ENCODE measurements at places on chromosomes 1 and 21.

- no peak for DNase-seq
Measured at GRCh38 chr1:201631037-201631436, 92.1 kb downstream of the NAV1 start.

GRCh38 chr1:199472018-199472417 is 555.5 kb upstream of the NR5A2 start:
- peak; percentile 3 for DNase-seq

DNA sequence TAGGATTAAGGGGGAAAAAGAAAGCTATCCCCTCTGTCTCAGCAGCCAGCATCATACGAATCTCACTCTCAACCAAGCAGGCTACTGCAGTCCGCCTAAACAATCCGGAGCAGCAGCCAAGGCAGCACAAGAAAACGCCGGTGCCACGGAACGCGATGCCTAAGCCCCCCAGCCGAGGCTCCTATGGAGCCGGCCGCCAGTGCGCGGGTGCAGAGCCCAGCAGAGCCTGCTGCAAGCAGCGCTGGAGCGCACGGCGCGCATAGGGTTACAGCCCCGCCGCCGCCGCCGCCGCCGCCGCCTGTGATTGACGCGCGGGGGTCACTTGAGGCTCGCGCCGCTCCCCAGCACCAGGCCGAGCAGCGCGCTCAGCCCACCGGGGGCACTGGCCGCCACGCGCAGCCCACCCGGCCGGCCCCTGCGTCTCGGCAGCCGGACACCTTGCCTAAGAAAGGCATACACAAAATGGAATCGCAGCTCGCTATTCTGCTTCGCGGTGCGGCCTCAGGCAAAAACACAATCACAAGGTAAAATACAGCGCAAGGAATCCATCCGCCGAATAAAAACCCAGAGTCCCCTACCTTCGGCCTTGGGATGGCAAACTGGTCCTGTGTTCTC is 780 bp downstream of the HIVEP3 start:
- DNase-seq = peak; percentile 52

DNA sequence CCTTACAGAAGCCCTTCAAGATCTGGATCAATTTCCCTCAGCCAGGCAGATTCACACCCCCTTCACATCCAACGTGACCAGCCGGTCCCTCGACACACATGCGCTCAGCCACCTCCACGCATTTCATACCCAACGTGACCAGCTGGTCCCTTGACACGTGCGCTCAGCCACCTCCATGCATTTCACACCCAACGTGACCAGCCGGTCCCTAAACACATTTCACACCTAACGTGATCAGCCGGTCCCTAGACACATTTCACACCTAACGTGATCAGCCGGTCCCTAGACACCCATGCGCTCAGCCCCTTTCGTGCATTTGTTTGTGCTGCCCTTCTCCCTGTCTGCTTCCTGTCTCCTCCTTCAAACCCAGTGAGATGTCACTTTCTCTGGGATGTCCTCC is 8.8 kb upstream of the PAFAH2 start:
- DNase-seq = no peak

DNA sequence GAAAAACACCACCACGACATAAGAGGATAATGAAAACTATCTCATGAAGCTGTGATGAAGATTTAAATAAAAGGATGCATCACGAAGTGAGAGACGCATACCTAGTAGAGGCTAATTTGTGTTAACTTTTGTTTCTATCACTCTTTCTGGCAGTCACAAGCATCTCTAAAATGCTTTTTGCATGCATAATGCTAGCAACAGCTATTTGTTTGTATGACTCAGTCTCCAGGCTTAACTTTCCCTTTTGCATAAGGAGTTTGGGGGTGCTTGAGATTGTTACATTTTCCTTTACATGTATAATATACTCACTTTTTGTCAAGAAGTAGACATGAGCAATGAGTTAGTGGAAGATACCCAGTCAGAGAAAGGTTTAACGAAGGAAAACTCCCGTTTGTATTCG is 385.4 kb downstream of the DISC1 start:
- peak; percentile 45 for DNase-seq

GRCh38 chr1:94180650-94181049 is 56.7 kb downstream of the ARHGAP29 start:
- peak; percentile 35 for DNase-seq

DNA sequence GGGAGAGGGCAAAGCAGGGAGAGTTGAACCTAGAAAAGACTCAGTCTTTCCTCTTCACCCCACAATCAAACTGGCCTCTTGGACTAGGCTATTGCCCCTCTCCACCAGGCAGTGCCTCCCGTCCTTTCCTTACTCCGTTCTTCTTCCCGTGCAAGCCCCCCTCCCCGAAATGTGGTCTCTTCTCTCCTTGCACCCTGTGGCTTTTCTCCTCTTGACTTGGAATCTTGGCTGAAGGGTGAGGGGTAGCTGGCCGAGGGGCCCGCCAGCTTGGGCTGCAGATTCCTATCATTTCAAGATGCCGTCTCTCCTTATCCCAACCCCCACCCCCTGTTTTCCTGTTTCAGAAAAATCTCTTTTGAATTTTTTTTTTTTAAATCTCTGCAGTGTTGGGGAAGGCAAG is 1.6 kb downstream of the WNT2B start:
- DNase-seq = no peak

- DNase-seq = no peak
Measured at GRCh38 chr1:42422737-42423136, 33.1 kb downstream of the ZMYND12 start.

DNA sequence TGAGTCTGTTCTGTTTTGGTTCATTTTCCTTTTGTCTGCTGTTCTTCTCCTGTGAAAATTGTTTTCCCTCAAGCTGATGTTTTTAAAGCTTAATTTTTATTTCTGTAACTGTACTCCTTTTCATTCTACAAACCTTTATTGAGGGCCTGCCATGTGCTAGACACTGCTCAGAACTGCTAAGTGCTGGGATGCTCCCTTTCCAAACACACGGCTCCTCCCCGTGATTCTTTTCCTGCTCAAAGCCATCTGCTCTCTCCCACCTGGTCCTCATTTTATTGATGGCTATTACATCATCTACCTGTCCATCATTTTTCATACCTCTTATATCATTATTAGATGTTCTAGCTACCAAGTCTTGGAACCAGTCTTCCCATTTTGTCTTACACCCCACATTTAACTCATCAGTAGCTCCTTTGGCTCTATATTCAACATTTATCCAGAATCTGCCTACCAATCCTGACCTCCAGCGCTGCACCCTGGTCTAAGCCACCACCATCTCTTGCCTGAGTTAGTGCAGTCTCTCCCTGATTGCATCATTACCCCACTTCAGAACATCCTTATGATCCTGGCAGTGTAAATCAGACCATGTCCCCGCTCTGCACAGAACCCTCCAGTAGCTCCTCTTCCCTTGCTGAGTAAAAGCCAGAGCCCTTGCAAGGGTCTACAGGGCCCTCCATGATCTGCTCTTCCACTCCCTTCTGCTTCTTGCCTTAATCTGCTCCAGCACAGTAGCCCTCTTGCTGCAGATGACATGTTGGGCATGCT is 118.1 kb downstream of the CACNA1E start:
- DNase-seq = no peak

All from EH (cell line).